Neural cell (in vitro differentiated cells): ENCODE measurements at places on chromosomes 16 and 17. TPM values are rescaled to one million over a fixed set of nuclear protein-coding genes. Genes with fewer than 3 reads are reported as not detected.

HOXB7 gene
- polyA plus RNA-seq: not detected in 2 replicates

WSCD1 gene
- 9.3 and 9.5 TPM in 2 replicates for polyA plus RNA-seq

RSKR gene
- polyA plus RNA-seq: 45.7 and 47.5 TPM in 2 replicates

SNX20 gene
- polyA plus RNA-seq: not detected in 2 replicates

TPSB2 gene
- polyA plus RNA-seq: not detected in 2 replicates

TMEM88 gene
- polyA plus RNA-seq: 4.2 and 6.7 TPM in 2 replicates

NPIPB9 gene
- polyA plus RNA-seq: 3.1 and 3.5 TPM in 2 replicates

HSD11B2 gene
- 0.24 and 2.8 TPM in 2 replicates for polyA plus RNA-seq

FOXL1 gene
- 0.07 and 0.24 TPM in 2 replicates for polyA plus RNA-seq

GAST gene
- polyA plus RNA-seq: not detected in 2 replicates

SEZ6 gene
- 15.1 and 17.4 TPM in 2 replicates for polyA plus RNA-seq

HSD17B1 gene
- 1.0 and 2.1 TPM in 2 replicates for polyA plus RNA-seq

FTO gene
- 80.1 and 83.0 TPM in 2 replicates for polyA plus RNA-seq

CDK5RAP3 gene
- polyA plus RNA-seq: 343 and 358 TPM in 2 replicates

SEPTIN1 gene
- polyA plus RNA-seq: 0.38 TPM in 1 of 2 replicates, not detected in the other

APOH gene
- not detected in 2 replicates for polyA plus RNA-seq

CRYBA1 gene
- polyA plus RNA-seq: not detected in 2 replicates

BCO1 gene
- not detected in 2 replicates for polyA plus RNA-seq
